ENCODE measurements at places on chromosomes 3 and 15.

DNA sequence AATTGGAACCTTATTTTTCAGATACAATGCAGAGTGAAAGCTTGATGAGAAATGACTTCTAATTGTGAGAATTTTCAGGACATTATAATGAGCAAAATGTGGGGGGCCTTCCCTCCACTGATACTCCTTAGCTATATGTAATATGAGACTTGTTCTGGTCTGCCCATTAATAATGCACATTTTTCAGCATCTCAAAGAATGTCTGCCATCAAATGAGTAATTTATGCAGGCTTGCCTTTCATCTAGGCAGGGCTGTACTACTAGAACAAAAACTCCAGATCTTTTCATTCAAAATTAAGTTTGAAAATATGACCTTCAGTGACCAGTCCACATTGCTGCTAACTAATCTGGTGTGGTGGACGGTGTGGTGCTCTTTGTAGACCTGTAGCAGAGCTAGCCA is 127.4 kb downstream of the LRTM1 start:
- no peak for DNase-seq

GRCh38 chr3:61331929-61332552 is 80.8 kb upstream of the FHIT start:
- DNase-seq = no peak

GRCh38 chr15:73583544-73583943 is 49.6 kb downstream of the NPTN start:
- no peak for DNase-seq

- no peak for DNase-seq
Measured at GRCh38 chr3:53794597-53794996, 51.6 kb downstream of the CHDH start.

DNA sequence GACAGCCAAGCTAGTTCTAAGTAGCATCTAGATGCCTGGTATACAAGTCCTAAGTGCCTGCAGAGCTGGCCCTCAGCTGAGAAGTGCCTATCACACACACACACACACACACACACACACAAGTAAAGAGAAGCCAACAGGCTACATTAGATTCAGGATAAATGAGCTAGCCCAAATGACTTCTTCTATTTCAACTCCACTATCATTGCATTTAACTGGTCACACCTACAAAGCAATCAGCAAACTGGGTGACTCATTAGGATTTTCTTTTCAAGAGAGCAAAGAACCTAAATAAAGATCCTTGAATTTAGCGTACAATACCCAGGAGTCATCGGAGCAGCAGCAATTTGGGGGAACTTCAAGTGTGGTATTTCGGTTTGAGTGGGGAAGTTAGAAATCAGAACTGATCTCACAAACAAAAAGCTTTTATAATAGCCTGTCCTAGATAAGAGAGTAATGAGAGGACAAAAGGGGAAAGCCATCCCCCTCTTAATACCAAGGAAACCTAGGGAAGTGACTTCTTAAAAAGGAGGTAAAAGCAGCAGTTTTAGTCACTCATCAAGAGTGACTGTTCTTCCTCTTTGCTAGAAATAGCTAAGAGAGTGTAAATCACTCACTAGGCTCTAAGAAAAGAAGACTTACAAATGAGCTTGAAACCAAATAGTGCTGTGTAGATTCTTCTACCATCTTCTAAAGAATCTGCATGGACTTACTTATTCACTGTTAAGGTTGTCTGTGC is 112.7 kb downstream of the TNIK start:
- no peak for DNase-seq

- no peak for DNase-seq
Measured at GRCh38 chr15:31024330-31024729, 32.9 kb upstream of the MTMR10 start.

GRCh38 chr3:34988296-34988695 is 651.0 kb upstream of the ARPP21 start:
- no peak for DNase-seq

GRCh38 chr3:105458518-105459215 is 92.0 kb downstream of the ALCAM start:
- no peak for DNase-seq

- DNase-seq = no peak
Measured at GRCh38 chr3:24562895-24563294, 68.2 kb upstream of the THRB start.

Data from stimulated activated CD8-positive, alpha-beta memory T cell treated with anti-CD3 and anti-CD28 coated beads, Interleukin-4, amount 100 ng/mL, for 48 hours (primary cell).